Stimulated activated CD4-positive, alpha-beta T cell treated with anti-CD3 and anti-CD28 coated beads, Interleukin-2, amount 100 ng/mL, for 24 hours (primary cell): ENCODE measurements at places on chromosomes 6 and 20.

DNA sequence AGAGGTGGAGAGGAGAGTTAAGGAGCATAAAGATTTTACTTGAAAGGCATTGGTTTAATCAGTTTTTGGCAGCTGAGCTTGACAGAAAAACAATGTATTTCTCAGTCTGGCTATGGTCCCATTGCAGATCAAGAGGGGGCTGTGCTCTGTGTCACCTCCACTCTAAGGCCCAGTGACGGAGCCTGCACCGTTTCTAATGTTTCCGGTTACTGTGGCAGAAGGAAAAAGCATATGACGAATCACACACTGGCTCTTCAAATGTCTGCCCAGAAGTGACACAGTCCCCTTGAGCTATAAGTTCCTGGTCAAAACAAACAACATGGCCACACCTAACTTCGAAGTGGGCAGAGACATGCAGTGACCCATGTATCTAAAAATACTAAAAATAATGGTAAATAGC is 372.0 kb downstream of the PLCB1 start:
- DNase-seq: no peak

DNA sequence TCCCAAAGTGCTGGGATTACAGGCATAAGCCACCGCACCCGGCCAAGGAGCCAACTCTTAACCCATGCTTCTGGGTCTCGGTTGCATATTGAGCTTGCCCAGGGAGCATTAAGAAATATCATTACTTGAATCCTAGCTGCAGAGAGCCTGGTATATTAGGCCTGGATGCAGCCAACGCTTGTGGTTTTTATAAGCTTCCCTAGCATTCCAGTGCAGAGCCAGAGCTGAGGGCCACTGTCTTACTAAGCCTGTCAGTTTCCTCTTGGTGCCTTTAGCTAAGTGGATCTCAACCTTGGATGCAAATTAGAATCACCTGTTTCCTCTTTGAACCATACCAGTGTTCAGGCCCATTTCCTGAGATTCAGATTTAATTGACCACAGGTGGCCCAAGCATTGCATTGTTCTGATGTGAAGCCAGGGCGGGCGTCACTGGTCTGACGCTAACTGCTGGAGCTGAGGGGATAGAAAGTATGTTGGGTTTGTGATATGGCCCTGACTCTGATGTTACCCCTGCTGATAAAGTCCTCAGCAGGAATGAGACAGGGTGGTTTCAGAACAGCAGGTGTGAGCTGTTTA is 76.3 kb downstream of the BTBD3 start:
- no peak for DNase-seq

GRCh38 chr20:38520261-38520660 is 47.6 kb downstream of the RALGAPB start:
- no peak for DNase-seq

DNA sequence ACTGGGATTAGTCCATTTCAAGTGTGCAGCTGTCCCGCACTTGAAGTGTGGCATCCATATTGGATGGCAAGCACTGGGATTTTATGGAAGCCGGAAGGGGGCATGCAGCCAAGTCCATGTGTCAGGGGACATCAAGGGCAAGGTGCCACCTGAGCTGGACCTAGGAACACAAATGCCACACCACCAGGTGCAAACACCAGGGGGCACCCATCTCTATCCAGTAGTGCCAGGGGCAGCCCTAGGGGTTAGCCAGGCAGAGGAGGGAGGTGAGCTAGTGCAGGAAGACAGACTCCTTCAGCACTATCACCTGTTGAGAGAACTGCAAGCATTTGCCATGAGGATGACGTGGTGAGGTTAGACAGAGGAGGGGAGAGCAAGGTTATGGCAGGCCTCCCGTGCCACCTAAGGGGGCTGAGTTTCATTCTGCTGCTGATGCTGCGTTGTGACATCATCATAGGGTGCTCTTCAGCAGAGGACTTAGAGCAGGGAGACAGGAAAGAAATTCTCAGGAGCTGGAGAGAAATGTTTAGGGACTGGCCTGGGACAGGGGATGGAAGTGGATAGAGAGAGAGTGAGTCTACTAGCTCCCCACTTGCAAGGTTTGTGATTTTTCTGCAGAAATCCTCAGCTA is 192.6 kb upstream of the SLC24A3 start:
- no peak for DNase-seq

GRCh38 chr20:36784900-36785299 is 11.3 kb upstream of the DSN1 start:
- no peak for DNase-seq

GRCh38 chr20:18093388-18093787 is 35.7 kb upstream of the OVOL2 start:
- no peak for DNase-seq

GRCh38 chr6:165766457-165766856 is 103.4 kb upstream of the PDE10A start:
- DNase-seq: no peak

DNA sequence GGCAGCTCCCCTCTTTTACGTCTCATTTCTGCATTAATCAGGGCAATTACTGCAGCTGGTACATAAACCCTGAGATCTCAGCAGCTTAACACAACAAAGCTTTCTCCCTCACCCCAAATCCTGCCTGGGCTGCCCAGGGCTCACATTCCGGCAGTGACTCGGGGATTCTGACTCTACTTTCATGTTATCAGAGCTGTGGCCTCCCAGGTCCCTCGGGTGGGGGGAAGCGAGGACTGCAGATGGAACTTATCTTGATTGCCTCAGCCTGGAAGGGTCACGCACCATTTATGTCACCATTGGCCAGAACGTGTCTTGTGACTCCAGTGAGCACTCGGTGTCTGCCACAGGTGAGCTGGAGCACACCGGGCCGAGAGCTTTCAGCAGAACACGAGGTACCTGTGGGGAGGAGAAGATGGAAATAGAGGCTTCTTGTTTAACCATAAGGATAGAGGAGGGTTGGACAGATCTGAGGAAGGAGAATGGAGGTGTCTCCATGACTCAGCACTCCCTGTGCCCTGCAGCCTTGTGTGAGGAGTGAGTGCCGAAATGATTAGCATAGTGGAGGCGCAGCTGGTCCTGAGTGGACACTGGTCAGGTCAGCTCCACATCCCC is 88.5 kb upstream of the EXOC2 start:
- DNase-seq: no peak

DNA sequence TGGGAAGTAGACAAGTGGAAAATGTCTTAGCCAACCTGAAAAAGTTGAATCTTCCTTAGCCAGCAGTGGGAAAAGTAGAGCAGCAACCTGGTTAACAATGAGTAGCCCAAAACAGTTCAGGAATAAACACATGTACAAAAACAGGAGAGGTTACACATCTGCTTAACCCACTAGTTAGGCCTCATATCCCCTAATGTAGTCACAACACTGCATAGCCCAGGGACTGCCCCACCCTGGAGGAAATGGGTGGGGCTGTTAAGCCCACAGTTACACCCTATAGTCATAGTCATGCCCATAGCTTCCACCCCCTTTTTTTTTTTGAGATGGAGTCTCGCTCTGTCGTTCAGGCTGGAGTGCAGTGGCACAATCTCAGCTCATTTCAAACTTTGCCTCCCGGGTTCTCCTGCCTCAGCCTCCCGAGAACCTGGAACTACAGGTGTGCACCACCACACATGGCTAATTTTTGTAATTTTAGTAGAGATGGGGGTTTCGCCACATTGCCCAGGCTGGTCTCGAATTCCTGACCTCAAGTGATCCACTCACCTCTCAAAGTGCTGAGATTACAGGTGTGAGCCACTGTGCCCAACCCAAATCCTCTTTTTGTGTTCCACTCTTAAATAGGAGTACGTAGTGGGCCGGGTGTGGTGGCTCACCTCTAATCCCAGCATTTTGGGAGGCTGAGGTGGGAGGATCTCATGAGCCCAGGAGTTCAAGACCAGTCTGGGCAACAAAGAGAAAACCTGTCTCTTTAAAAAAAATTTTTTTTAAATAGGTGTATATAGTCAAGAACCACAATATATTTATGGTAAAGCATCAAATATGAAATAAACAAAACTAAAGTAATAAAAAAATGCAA is 24.5 kb downstream of the ILRUN start:
- peak; percentile 77 for DNase-seq
